ENCODE measurements at places on chromosomes 4 and X.

DNA sequence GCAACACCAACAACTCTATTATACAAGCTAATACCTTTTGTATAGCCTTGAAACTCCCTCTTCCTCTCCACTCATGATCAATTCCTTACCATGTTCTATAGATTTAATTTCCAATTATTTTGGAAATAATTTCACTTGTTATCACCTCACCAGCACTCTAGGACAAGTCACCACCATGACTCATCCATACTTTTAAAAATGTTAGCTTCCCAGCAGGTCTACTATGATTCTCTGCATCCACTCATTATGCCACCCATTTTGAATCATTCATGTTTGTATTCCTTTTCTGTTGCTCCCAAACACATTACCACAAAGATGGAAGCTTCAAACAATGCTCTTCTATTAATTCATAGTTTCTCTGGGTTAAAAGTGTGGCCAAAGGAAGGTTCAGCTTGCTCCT lies 469.6 kb downstream of the PDGFC start:
- DNase-seq, result no peak

- peak; percentile 4 for DNase-seq
Measured at GRCh38 chrX:63250253-63250868, 100.8 kb downstream of the SPIN4 start.

GRCh38 chr4:111562826-111563225 lies 582.4 kb upstream of the FAM241A start:
- DNase-seq, result no peak

- no peak for DNase-seq
Measured at GRCh38 chr4:110638089-110638746, 15.3 kb upstream of the PITX2 start.

GRCh38 chr4:73573794-73574528 lies 46.3 kb downstream of the RASSF6 start:
- DNase-seq, result no peak

Data from T-helper 9 cell (primary cell).